ENCODE measurements at places on chromosomes 11 and 22.

DNA sequence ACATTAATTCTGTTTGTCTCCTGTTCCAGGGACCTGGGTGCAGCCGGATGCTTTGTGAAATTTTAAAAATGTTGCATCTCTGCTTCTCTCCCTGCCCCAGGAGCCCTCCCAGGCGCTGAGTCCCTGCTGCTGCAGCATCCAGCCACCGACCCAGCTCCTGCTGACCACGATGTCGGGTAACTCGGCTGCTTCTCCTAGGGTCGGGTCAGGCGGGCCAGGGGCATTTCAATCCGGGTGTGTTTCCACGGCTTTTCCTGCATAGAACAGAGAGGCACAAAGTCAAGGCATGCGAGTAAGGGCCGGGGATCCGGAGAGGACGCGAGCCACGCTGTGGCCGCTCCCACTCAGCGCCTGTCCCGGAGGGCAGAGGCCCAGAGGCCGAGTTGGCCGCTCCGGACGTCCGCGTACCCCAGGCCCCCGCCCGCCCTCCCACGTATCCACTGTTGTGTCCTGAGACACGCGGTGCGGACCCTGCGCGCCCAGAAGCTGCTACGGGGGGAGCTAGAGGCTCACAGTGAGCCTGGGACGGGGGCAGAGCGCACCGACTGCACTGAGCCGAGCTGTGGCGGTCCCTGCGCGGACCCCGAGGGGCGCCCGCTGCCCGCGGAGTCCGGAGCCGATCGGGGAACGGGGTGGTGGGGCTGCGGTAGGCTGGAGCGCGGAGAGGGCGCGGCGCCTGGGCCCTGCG, at the start of gene POU2AF3:
TSS of gene POU2AF3 (plus strand) at position 134 of the 688 bp plus-strand sequence. CDS start at position 170, 36 bp downstream.
- H3K4me1 ChIP-seq = peaks cover 28% of the 10 kb centered on the region
- DNase-seq = no peak
- no peaks in the 10 kb centered on the region for H3K27me3 ChIP-seq
- peak within 1 kb of the TSS; percentile 30 for H3K27ac ChIP-seq
- peak within 1 kb of the TSS; percentile 82 for H3K4me3 ChIP-seq
- H3K36me3 ChIP-seq = no peaks in the 10 kb centered on the region

DNA sequence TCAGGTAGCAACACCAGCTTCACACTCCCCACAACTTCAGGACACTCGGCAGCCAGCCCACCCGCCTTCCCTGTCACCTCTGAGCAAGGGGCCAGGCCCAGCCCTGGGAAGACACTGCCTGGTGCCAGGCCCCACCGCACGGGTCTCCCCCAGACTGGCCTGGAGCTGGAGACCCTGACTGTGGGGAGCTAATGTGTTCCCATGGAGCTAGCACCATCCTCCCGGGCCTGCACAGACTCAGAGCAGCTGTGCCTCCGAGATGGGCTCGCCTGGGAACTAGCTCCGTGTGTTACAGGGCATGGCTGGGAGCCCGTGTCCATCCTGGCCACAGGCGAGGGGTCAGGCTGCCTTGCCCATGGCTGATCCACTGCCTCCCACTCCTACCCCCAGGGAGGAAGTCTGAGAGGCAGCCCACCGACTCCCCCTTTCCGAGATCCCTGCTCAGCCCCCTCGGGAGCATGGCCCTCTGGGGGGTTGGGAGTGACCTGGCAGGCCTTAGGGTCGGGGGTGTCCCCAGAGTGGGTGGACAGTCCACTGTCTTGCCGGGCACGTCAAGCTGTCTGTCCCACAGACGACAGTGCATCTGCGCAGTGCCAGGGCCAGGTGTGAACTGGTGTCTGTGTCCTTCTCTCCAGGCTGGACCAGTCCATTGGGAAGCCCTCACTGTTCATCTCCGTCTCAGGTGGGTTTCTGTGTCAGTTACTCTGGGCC, 76.7 kb upstream of the KCNQ1OT1 start:
- H3K4me3 ChIP-seq = no peak overlapping the region
- H3K36me3 ChIP-seq = no peaks in the 10 kb centered on the region
- peaks cover 42% of the 10 kb centered on the region for H3K4me1 ChIP-seq
- no peak overlapping the region for H3K27ac ChIP-seq

DNA sequence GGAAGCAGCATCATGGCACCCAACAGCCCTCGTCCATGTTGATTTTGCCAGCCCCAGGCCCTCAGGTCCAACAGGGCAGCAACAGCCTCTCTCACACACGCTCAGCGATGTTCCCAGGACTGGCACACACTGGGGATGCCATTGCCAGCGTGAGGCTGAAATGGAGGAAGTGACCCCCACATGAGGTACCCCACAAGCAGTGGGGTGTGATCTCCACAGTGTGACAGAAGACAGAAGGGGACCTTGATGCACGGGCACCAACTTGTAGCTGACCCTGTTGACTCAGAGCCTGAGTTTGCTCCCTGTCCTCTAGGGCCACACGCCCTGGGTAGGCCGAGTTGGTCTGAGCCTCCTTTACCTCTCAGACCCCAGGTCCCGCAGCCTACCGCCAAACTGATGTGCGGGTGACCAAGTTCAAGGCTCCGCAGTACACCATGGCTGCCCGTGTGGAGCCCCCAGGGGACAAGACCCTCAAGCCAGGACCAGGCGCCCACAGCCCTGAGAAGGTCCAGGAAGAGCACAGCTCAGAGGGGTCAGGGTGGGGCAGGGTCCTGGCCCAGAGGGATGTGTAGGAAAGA, 6.2 kb downstream of the SCGB1C1 start:
- H3K36me3 ChIP-seq = peaks cover 25% of the 10 kb centered on the region
- H3K4me3 ChIP-seq = no peak overlapping the region
- DNase-seq = no peak

DNA sequence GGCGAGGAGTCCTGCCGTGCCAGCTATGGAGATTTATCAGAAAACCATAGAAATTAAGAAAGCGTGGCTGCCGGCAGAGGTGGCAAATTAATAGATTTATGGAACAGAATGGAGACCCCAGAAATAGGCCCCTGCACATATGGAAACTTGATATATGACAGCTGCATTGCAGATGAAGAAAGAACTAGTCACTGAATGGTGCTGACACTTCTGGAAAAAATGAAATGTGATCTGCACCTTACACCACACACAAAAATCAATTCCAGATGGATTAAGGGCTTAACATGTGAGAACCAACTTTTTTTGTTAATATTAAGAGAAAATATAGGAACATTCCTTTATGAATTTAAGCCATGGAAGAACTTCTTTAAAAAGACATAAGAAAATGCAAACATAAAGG, 40.3 kb upstream of the TSKU start:
- no peaks in the 10 kb centered on the region for H3K36me3 ChIP-seq
- peaks cover 27% of the 10 kb centered on the region for H3K4me1 ChIP-seq
- no peak for DNase-seq
- no peak overlapping the region for H3K27ac ChIP-seq
- H3K4me3 ChIP-seq = no peak overlapping the region

GRCh38 chr11:61609980-61610366, 29.1 kb upstream of the SYT7 start:
- DNase-seq = peak; percentile 58
- peaks cover 26% of the 10 kb centered on the region for H3K4me1 ChIP-seq
- peak overlapping the region; percentile 50 for H3K27ac ChIP-seq
- peaks cover 4% of the 10 kb centered on the region for H3K27me3 ChIP-seq

DNA sequence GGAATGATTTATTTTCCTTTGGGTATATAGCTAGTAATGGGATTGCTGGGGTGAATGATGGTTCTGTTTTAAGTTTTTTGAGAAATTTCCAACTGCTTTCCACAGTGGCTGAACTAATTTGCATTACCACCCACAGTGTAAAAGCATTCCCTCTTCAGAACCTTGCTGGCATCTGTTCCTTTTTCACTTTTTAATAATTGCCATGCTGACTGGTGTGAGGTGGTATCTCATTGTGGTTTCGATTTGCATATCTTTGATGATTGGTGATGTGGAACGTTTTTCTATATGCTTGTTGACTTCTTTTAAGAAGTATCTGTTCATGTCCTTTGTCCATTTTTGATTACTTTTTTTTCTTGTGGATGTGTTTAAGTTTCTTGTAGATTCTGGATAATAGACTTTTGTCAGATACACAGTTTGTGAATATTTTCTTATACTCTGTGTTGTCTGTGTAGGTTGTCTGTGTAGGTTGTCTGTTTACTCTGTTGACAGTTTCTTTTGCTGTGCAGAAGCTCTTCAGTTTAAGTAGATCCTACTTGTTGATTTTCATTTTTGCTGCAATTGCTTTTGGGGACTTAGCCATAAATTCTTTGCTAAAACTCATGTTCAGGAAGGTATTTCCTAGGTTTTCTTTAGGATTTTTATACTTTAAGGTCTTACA, 291.8 kb upstream of the DDI1 start:
- H3K27me3 ChIP-seq = no peaks in the 10 kb centered on the region
- no peaks in the 10 kb centered on the region for H3K4me1 ChIP-seq
- H3K36me3 ChIP-seq = no peaks in the 10 kb centered on the region
- H3K27ac ChIP-seq = no peak overlapping the region
- H3K4me3 ChIP-seq = no peak overlapping the region
